Non-pigmented ciliary epithelial cell (primary cell): ENCODE measurements at places on chromosomes 5 and 9.

- DNase-seq, result no peak
Observed at GRCh38 chr9:135082536-135082935, 4.9 kb upstream of the OLFM1 start.

- no peak for DNase-seq
Observed at GRCh38 chr9:88530051-88530450, 4.9 kb upstream of the NXNL2 start.

DNA sequence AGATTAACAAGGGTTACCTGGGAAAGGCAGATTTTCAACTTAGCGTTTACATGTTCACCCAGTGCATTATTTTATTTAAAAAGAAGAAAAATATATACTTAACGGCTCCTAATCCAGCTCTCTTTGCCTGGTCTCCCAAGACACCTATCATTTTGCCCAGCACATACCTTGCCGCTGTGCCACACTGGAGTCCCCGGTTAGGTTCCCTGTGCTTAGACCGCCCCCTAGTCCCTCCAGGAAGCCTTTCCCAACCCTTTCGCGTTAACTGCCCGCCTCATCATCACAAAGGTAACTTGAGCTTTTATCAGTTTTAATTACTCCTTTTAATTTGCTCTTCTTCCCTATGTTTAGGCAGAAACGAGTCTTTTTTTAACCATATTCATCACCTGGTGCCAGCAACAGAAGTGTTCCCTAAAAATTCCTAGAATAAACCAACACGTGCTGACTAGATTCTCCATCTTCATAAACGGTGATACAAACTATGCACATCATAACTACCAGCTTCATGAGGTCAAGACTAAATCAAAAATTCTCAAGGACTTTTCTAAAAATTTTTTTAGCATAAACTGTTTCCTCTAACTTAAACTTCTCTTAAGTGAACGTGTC, 19.7 kb downstream of the DNAJA1 start:
- DNase-seq, result no peak

GRCh38 chr5:129382921-129383672, 77.0 kb upstream of the ADAMTS19 start:
- peak; percentile 23 for DNase-seq

- DNase-seq, result no peak
Observed at GRCh38 chr9:21788752-21789151, 13.7 kb upstream of the MTAP start.

DNA sequence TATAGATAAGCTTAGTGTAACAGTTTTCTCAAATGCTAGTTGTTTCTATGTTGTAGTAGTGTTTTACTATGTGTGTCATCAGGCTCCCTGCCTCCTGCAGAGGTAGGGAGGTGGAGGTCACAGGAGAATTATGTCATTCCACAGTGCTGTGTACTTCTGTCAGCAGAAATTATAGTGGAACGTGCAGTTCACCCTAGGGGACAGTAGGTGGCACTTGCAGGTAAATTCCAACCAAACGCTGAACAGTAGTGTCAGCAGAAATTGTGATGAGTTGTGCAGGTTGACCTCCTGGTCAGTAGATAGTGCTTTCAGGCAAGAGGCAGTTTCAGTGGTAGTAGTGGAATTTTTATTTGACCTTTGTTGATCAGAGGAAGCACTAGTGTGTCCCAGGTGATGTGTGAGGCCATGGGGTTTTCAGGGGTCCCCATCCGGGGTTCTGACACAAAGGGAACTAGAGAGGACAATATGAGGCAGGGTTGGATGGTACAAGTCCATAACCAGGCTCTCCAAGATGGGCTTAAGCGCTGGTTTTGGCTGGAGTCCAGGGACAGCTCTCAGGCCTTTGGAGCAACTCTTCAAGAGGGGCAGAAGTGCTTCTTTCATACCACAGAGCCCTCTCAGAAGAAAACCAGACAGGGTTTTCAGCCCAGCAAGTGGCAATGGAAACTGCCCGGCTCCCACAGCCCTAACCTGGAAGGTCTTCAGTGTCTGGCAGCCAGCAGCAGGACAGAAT, 402.9 kb downstream of the CYLC2 start:
- DNase-seq, result peak; percentile 20

DNA sequence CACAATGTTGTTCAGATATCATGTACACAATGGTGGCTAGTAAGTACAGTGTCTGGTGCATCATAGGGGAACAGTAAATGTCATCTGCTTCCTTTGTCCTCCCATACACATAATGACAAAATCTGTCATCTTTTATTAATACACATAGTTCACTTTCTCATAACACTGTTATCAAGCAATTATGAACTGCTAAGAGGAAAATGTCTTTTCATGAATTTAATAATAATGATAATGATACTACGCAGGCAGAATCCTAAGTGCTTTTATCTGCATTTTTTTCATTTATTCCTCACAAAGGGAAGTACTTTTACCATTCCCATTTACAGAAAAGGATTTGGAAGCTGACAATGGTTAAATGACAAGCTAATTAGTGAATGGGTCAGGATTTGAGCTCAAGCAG, 35.7 kb downstream of the DPYSL3 start:
- no peak for DNase-seq

GRCh38 chr9:126666155-126666803, 52.6 kb downstream of the LMX1B start:
- DNase-seq, result no peak

DNA sequence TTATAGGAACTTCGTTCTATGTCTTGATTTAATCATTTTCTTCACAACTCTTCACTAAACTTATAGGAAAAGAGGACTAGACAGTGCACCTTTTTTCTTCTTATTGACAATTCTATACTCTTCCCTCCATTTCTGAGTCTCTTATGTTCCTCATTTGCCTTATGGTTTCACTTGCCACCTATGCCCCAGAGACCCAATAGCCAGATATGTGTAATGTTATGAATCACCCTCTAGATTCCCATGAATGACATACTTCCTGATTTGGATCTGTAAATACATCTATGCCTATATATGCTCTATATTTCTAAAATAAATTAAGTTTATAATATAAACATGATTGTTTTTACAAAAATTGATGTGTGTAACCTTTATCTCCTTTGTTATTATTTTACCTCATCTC, 514.1 kb upstream of the MEF2C start:
- DNase-seq, result no peak

GRCh38 chr5:83396662-83397061, 74.9 kb upstream of the VCAN start:
- no peak for DNase-seq

GRCh38 chr9:127405344-127406125, 8.6 kb downstream of the SLC2A8 start:
- no peak for DNase-seq

GRCh38 chr5:52579391-52579790, 208.3 kb upstream of the ITGA1 start:
- no peak for DNase-seq

DNA sequence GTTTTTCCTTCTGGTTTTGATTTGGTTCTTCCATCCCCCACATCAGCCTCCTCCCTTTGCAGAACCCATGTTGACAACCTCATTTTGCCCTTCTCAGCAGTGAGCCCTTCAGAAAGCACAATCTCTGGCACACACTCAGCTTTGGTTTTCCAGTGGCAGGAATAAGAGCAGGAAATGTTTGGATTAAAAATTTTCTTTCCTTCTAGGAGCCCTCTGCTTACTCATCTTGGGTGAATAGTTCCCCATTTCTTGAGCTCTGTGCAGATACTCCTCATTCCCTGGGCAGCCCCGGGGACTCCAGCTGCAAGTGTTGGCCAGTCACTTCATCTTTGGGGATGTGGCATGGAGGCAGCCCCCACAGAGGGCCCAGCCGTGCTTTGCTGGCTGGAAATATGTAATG, 170.5 kb downstream of the NR3C1 start:
- no peak for DNase-seq

DNA sequence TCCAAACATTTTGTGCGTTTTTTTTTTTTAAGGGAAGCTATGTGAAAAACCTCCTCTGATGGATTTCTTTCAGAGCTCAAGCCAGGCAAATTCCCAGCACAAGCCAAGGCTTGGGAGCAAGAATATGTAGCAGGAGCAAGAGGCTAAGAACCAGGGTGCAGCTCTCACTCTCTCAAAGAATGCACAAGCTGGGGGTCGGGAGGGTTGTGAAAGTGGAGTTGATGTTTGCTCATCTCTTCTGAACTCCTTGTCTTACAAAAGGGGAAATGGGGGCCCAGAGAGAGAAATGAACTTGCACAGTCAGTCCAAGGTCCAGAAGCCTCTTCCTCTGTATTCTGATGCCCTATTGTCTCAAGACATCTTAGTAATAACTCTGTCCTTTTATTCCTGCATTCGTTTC, 7.7 kb upstream of the TRAF1 start:
- no peak for DNase-seq

GRCh38 chr5:170484847-170485615, 18.8 kb upstream of the KCNIP1 start:
- no peak for DNase-seq

- no peak for DNase-seq
Observed at GRCh38 chr5:56402266-56403220, 169.4 kb upstream of the ANKRD55 start.

GRCh38 chr5:32098890-32099310, 75.2 kb downstream of the GOLPH3 start:
- no peak for DNase-seq

GRCh38 chr9:132732326-132733259, 62.3 kb downstream of the GTF3C4 start:
- no peak for DNase-seq

GRCh38 chr5:11863911-11864310, 40.3 kb downstream of the CTNND2 start:
- no peak for DNase-seq

GRCh38 chr9:126436545-126437267, 110.1 kb downstream of the MVB12B start:
- no peak for DNase-seq

DNA sequence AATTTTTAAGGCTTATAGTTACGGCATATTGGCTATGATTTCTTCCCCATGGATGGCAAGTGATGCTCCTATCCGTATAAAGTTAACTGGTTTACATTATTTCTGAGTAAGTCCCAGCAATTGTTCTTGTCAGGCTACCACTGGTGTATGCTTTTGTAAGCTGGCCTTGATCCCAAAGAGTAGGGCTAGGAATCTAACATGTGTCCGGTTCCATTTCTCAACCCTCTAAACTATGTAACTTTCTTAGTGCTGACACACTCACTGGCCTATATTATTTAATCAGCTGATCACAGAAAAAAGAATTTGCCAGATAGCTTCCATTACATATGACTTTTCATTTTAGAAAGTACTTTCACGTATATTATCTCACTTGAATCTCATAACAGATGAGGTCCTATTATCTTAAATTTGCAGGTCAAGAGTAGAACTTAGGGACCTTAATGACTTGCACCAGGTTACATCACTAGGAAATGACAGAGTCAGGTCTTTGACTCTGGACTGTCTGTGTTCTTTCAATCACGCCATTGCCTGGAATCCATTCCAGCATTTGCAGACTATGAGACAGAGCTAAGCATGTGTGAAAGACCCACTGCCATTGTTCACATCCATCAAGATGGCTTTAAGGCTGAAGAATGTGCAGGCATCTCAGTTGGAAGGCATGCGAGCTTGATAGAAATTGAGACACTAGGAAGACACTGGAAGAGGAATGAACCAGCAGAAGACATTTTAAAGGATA, 362.9 kb downstream of the ARRDC3 start:
- no peak for DNase-seq

DNA sequence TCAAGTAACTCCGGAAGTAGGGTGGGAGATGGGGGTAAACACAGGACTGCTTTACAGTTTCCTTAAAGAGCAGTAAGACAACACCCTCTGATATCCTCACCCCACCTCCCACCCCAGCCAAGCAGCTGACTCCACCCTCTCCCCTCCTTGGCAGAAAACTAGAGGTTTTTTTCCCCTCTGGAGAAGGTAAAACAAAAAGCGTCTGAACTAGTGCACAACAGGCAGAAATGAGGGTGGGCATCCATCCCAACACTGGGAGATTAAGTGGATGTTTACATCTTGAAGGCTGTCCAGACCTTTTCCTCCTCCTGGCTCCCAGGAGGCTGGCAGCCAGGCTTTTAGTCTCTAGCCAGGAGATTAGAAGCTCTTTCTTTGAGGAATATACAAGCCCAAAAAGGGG, 13.9 kb upstream of the CTNNAL1 start:
- DNase-seq, result no peak

DNA sequence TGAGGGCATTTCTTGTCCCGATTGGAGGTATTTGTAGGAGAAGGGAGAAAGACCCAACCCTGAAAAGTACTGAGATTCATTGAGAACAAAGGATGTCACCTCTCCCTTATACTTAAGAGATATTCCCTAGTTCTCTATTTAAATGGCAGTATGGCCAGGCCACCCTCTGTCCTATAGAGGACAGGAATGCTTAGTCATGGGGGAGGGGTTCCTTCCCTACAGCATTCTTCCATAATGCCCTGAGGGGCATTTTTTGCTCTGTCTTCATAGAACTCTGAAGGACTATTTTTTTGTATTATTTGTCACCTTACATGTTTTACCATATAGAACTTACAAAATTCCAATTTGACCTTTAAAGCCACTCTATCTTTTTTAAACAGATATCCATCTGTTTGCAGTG, 176.3 kb downstream of the TMEM161B start:
- DNase-seq, result no peak
